Stimulated activated CD4-positive, alpha-beta T cell treated with anti-CD3 and anti-CD28 coated beads, Interleukin-1b, Interleukin-23, amount 100 ng/mL, for 48 hours (primary cell): ENCODE measurements at places on chromosomes 3 and 15.

DNA sequence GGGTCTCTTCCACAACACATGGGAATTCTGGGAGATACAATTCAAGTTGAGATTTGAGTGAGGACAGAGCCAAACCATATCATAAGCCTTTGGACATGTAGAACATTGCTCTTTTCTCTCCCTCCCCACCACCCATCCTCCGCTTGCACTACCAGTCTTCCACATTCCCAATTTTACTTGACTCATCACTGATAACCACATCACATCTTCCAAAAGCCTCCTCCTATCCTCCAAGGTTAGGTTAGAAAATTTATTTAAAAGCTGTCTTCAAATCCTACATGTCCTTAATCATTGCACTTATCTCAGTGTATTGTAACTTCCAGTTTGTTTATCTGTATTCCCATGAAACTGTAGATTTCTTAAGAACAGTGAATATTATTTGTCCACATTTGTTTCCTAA, 10.4 kb downstream of the ZBED2 start:
- DNase-seq: no peak

DNA sequence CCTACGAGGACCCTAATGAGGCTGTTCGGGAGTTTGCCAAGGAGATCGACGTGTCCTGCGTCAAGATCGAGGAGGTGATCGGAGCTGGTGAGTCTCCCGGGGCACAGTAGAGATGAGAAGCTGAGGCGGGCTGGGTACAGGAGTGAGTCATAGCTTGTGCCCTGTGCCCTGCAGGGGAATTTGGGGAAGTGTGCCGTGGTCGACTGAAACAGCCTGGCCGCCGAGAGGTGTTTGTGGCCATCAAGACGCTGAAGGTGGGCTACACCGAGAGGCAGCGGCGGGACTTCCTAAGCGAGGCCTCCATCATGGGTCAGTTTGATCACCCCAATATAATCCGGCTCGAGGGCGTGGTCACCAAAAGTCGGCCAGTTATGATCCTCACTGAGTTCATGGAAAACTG, 17.9 kb downstream of the EPHB3 start:
- DNase-seq: no peak

DNA sequence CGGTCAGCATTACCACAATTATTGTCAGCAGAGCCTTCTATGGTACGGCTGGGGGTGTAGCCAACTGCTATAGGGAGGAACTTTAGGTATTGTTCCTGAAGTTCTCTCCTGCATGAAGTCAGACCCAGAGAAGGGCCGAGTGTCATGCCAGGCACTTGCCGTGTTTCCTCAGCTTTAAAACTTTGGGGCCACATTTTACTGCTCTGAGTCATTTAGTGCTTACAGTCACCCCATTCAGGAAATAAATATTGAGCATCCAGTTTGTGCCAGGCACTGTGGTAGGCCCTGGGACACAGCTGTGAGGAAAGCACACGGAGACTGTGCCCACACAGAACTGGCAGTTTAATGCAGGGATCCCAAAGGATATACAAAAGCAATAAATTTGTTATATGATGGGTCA, 54.5 kb upstream of the APEH start:
- no peak for DNase-seq

- DNase-seq: no peak
Measured at GRCh38 chr3:194979173-194979572, 291.8 kb downstream of the XXYLT1 start.

DNA sequence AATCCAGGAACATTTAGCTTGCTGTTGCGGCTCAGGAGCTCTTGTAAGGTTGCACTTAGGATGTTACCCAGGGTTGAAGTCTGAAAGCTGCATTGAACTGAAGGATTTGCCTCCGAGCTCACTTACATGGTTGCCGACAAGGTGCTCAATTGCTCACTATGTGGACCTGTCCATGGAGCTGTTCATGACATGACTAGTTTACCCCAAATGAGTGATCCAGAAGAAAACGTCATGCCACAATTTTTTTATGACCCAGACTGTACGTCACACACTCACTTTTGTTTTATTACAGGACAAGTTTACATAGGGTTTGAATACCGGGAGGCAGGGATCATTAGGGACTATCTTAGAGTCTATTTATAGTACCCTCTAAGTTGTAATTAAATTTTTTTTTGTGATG, 21.0 kb upstream of the CLDN11 start:
- DNase-seq: no peak

DNA sequence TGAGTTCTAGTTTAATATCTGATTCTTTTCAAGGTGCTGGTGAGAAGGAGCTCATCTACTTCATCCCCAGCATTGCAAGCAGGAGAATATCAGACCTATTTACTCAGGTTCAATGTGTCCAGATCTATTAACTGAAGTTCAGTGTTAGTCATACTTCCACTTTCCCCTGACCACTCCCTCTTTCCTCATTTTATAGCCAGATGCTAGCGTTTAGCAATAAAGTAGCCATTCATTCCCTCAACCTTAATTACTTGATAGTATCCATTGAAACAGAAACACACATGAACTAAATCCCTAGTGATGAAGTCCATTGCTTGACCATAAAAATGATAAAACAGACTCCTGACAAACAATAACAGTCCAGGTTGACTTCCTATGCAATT, 60.0 kb downstream of the RPL22L1 start:
- no peak for DNase-seq

DNA sequence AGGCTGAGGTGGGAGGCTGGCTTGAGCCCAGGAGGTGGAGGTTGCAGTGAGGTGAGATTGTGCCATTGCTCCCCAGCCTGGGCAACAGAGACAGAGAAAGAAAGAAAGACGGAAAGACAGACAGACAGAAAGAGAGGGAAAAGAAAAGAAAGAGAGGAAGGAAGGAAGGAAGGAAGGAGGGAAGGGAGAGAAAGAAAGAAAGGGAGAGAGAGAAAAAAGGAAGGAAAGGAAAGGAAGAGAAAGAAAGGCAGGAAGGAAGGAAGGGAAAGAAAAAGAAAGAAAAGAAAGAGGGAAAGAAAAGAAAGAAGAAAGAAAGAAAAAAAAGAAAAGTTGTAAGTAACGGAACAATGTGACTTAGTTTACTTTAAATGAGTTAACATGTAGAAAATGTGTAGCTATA, 260.7 kb upstream of the GRM7 start:
- DNase-seq: no peak

DNA sequence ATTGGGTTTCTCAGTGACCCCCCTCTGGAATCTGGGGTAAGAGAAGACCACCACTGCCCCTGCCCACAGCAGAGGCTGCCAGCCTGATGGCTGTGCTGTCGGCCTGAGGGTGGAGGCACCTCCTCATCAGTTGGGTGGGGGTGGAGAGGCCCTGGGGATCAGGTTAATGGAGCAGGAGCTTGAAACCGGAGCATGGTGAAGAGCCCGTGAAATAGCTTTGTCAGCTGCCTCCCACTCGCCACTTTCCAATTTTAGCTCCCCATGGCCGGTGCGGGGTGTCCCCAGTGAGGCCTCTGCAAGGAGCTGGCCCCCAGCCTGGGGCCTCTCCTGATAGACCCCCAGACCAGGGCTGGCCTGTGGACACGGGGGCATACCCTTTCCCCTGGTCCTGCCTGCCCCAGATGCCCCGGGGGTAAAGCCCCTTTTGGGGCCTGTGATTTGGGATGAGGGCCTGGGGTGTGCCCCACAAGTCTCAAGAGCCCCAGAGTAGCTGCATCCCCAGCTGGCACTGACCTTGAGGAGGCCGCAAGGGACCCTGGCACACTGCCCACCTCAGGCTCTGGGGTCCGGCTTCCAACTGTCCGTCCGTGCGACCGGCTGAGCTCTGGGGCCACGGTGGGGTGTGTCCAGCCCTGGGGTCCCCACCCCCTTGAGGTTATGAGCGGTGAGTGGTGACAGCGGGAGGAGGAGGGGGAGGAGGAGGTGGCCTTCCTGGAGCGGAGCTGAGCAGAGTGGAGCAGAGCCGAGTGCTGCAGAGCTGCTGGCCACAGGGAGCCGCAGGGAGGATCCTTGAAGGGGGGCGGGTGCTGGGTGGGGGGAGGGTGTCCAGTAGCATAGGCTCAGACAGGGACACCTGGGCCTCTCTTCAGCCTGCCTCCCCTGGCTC, at the start of gene HHATL:
Gene HHATL, minus strand, starts transcription at position 733 of the 886 bp plus-strand sequence. CDS start 1,972 bp downstream, outside the sequence.
- no peak for DNase-seq

- DNase-seq: no peak
Measured at GRCh38 chr3:70049761-70050160, 50.2 kb downstream of the SAMMSON start.

DNA sequence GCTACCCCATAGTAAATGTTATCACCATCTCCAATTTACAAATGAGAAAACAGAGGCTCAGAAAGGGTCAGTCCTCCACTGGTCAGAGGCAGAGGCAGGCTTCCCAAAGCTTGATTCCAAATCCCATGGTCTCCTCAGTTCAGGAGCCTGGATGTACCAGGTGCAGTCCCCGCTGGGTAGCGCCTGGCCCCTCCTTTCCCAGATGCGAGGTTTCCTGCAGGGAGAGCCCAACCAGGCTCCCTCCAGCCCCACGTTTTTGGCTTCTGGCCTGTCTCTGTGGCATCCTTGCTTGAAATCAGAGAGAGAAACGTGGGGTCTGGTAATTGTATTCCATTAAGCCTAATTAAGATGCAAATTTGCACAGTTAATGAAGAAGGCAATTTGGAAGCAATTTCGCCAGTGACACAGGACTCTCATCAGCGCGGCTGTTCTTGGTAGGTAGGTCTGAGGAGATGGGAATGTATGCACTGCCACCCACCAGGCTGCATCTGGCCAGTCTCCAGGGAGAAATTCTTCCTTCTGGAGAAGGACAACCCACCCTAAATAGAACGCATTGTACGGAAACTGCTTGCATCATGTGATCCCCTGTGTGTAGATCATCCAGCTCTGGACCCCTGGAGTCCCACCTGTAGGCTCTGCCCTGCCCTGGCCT, 50.5 kb downstream of the HRH1 start:
- no peak for DNase-seq

DNA sequence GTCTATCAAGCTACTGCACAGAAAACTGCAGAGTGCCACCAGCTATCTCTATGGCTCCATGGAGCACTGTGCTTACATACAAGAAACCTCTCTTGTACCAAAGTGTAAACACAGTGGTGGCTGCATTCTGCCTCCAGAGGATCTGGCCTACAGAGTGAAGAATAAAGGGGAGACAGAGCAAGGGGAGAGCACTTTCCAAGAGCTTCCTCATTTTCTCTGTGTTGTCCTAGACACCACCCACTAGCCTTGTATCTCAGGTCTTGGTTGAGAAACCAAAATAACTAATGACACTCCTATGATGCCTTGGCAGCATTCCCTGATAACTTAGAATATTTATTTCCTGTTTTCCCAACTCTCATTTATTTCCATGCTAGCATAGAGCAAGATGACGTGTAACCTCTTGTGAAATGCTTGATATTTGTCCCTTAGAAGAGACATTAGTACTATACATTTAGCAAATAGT, 56.9 kb upstream of the PHLDB2 start:
- DNase-seq: no peak

- no peak for DNase-seq
Measured at GRCh38 chr3:48546203-48546829, 10.3 kb downstream of the PFKFB4 start.

DNA sequence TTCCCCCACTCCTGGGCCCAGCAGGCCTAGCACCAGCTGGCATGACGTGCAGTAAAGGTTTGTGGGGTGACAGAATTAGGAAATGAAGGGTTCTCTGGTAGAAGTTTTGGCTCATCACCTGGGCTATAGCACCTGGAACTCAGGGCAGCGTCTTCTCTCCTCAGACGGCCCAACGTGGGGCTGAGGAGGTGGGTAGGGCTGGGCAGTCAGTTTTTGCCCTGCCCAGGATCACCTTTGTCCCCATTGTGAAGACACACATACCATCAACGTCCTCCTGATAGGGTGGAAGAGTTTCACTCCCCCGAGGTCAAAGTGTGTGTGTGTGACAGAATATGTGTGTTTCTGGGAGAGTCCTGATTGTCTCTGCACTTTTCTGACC, 12.1 kb downstream of the KBTBD13 start:
- DNase-seq: no peak

DNA sequence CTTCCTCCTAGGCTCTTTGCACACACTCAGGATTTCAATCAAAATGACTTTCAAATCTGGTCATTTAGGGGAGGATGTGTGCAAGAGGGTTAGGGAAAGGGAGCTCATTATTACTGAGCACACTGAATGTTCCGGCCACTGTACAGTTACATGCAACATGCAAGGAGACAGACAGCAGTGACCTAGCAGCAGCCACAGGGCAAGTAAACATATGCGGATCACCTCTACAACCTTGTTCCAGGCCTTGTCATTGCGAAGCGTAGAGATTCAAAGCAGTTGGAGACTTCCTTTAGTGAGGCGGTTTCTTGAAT, 837.6 kb downstream of the AGBL1 start:
- no peak for DNase-seq

DNA sequence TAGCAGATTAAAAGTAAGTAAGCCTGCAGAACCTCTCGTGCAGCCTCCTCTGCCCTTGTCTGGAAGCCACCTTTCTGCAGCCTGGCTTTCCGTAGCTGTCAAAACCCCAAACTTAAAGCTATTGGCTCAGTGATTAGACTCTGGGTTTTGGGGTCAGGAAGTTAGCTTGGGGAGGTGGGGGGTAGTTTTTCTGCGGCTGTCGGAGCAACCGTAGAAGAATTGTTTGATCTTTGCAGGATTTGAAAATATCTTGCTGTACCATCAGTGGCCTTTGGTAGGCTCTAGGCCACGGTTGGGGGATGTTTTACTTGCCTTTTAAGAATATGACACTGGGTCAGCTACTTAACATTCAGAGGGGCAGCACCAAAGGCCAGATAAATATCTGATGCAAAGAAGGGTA, 88.4 kb upstream of the RASGRP1 start:
- DNase-seq: peak; percentile 46

GRCh38 chr3:10371167-10371566, 50.3 kb upstream of the SEC13 start:
- no peak for DNase-seq

GRCh38 chr15:52331490-52332240, 36.1 kb upstream of the MYO5C start:
- peak; percentile 57 for DNase-seq

- DNase-seq: peak; percentile 48
Measured at GRCh38 chr15:70023064-70023768, 74.5 kb downstream of the TLE3 start.

DNA sequence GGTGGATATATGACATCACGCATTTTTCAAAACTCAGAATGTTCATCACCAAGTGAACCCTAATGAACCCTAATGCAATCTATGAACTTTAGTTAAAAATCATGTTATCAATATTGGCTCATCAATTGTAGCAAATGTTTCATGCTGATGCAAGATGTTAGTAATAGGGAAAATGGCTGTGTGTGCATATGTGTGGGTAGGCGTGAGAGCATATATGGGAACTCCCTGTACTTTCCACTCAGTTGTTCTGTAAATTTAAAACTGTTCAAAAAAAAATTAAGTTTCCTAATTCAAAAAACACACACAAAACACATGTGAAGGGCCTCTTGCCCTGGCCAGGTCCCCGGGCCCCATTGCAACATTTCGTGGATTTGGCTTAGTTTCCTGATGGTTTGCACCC, 89.7 kb upstream of the PROK2 start:
- peak; percentile 6 for DNase-seq

- no peak for DNase-seq
Measured at GRCh38 chr3:196883361-196883760, 15.6 kb downstream of the SENP5 start.

GRCh38 chr3:8784676-8785435, 15.4 kb upstream of the OXTR start:
- DNase-seq: no peak
